ENCODE measurements at places on chromosomes 12 and 14. TPM values are rescaled to one million over a fixed set of nuclear protein-coding genes. Genes with fewer than 3 reads are reported as not detected.

The COCH gene
- total RNA-seq = 3.1 TPM

The WSCD2 gene
- 5.7 TPM for total RNA-seq

The BEGAIN gene
- 1.0 TPM for total RNA-seq

The FOXN4 gene
- not detected for total RNA-seq

The KRT79 gene
- total RNA-seq = 1.6 TPM

The ASB2 gene
- total RNA-seq = 16.2 TPM

The RHNO1 gene
- total RNA-seq = 10.4 TPM

The TAS2R13 gene
- total RNA-seq = 4.2 TPM

The KRT85 gene
- total RNA-seq = 0.52 TPM

The DDX23 gene
- 56.9 TPM for total RNA-seq

The ARID4A gene
- 17.7 TPM for total RNA-seq

The TAS2R7 gene
- not detected for total RNA-seq

The TCP11L2 gene
- 50.6 TPM for total RNA-seq

The EFS gene
- 17.2 TPM for total RNA-seq

The NCKAP5L gene
- 19.3 TPM for total RNA-seq

The HOXC6 gene
- 2.6 TPM for total RNA-seq

The OTX2 gene
- total RNA-seq = not detected

The DPY19L2 gene
- total RNA-seq = 12.5 TPM

The TMEM132D gene
- total RNA-seq = 1.6 TPM

The SCN8A gene
- total RNA-seq = 0.52 TPM

The JPH4 gene
- total RNA-seq = 1.0 TPM

The TAS2R19 gene
- total RNA-seq = 9.9 TPM

The ITPR2 gene
- 14.6 TPM for total RNA-seq

The COL2A1 gene
- total RNA-seq = 88.2 TPM

The APOF gene
- not detected for total RNA-seq

The ATP5MC2 gene
- total RNA-seq = 253 TPM
